AML-193 (cell line): ENCODE measurements at places on chromosomes 1 and 21.

GRCh38 chr1:110749960-110750359, 75.2 kb upstream of the KCNA3 start:
- DNase-seq, result no peak

DNA sequence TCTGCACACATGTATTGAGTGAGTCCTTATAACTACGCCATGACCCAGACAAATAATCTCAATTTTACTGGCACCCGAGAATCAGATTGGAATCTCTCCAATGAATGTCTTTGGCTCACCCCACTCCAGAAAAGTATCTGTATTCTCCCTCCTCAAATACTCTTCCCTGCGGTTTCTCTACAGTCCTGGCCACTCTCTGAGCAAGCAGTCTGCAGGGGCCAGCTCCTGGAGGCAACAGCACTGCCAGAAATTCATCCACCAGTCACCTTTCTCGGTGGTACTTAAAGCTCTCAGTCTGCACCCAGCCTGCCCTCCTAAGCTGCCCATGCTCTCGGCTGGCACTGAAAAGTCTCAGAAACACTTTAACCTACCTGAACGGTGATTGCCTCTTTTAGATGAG, 16.1 kb upstream of the LYST start:
- no peak for DNase-seq

- no peak for DNase-seq
These were observed 1.3 kb downstream of the TMEM35B start for GRCh38 chr1:34983700-34984355.

- no peak for DNase-seq
These were observed 1.7 kb downstream of the SDC3 start for GRCh38 chr1:30906631-30907441.

- DNase-seq, result no peak
These were observed 141.3 kb downstream of the TNR start for GRCh38 chr1:175602026-175602585.

DNA sequence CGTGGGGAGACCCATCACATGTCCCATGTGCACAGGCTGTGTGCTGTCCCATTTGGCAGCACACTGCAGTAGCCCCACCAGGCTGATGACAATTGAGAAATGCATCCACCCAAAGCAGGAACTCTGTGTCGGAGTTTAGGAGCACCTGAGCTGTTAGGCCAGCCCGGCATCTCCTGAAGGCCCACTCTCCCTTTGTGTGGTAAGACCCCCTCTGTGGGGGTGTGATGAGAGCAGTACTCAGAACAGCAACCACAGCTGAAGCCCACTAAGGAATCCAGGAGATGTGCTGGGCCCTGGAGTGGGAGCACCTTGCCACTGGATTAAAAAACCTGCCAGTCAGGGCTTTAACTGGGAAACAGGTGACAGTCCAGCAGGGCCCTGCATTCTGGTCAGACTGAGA, 37.2 kb downstream of the FCRL5 start:
- no peak for DNase-seq

DNA sequence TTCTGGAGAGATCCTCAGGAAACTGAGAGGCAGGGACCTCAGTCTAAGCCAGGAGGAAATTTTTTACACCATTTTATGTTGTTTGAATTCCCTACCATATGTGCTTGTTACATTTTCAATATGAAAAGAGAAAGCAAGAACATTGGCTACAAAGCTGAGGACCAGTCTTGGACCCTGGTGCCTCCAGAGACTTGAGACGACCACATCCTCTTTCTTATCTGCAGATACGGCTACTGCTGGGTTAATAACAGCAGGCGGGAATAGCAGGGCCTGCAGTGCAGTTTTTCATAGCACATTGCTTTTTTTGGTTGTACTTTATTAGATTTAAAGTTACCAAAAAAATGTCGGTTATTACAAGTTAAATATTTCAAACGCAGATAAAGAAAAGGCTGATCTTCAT, 3.9 kb downstream of the KDM4A start:
- DNase-seq, result no peak

- DNase-seq, result no peak
These were observed 5.9 kb upstream of the VPS45 start for GRCh38 chr1:150061632-150062101.

DNA sequence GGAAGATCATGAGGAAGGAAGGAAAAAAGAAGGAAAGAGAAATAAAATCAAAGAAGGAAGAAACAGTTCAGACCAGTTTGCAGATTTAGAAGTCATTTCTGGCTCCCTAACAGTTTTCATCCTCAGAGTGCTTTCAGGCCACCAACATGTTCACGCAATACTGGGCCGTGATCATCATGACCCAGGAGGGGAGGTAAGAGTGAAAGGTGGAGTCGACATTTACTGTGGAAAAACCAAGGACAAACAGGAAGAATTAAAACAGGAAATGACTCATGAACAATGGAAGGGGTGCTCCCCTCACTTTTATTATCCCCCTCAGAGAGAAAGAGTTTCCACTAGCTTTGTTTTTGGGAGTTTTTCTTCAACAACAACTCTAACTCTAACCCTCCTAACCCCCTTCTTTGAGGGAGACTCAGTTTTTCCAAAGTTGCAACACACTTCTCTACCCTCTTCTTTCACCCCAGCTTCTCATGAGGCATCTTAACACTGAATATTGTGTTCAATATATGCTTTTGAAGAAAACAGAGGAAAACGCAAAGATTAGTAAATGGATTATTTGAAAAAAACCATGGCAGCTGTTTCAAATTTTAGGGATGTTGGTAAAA, 60.4 kb downstream of the VANGL2 start:
- DNase-seq, result no peak

DNA sequence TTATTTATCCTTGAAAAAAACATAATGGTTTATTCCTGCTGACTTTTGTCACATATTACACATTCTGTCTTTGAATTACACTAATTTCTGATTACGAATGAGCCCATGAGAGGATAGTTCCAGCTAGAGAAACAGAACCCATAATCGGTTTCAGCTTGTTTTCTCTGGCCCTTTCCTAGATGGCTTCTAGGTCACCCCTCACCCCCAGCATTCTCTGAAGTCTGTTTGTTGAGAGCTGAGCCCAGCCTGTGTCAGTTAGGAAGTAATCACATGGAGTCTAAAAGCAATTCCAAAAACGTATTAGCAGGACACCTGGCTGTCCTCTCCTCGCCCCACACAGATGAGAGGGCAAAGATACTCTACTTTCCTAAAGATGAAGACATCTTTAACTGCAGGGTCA, 48.9 kb downstream of the KIAA1614 start:
- DNase-seq, result no peak

GRCh38 chr1:230458509-230458908, 32.4 kb upstream of the PGBD5 start:
- no peak for DNase-seq

DNA sequence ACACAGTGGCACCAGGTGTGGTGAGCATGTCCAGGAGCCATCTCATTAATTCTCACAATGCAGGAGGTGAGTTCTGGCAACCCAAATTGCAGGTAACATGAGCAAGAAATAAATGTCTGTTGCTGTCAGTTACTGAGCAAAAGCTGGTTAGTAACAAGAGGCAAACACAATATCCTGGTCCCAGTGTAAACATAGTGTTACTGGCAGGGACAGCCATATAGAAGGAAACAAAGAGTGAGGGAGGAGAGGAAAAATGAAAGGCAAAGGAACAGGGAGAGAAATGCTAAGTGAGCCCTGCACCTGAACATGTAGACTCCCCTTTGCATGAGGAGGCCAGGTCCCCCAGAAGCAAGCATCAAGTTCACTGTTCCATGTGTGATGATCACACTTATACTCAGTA, 203.6 kb downstream of the TRABD2B start:
- no peak for DNase-seq

GRCh38 chr1:206581571-206581981, 30.7 kb downstream of the EIF2D start:
- no peak for DNase-seq

DNA sequence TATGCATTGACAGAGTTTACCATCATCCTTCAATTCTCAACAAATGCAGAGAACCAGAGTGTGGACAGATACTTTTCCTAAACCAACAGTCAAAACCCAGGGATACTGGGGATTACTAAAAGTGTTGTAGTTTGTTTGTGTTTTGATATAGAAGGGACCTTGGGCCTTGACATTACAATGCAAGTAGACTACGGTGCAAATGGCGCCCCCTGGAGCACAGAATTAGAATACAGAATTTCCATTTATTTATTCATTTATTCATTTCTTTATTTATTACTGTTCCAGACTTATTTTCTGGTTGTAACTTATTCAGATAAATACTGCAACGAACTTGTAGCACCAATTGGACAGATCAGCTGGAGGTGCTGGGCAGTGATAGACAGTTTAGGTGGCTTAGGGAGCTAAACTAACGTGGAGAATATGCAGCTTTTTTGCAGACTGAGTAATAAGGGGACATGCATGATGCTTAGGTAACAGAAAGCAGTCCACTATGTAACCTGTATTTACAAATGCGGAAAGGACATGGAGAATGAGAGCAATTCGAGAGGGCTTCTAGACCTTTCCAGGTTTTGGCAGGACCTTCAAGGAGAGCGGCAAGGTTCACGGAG, 42.6 kb downstream of the KIRREL1 start:
- DNase-seq, result peak; percentile 22

DNA sequence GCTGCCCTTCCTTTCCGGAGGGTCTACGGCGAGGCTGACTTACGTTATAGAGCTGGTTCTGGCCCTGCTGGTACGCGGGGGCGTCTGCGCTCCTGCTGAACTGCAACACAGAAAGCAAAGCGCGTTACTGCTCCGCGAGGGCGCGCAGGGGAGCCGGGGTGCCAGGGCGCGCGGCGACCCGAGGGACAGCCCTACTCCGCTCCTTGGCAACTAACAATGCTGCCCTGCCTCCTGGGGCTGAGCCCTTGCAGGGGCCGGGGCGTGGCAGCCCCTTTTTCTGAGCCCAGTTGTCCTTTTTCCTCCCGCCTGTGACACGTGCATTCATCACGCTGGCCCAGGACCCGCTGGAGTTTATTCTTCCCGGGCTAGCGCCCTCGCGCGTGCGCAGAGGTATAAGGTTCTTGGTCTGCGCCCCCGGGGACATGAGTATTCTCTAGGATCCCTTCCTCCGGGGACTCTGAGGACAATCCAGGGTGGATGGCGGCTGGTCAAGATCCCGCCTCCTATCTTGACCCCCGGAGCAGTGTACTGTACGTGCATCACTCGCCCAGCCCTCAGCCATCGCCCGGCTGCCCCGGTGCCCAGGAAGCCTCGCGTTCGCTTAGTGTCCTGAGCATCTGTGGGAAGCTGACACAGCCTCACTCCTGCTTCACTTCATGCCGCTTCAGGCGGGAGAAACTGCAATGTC, 78.9 kb downstream of the CD247 start:
- DNase-seq, result no peak

- no peak for DNase-seq
These were observed 2.3 kb upstream of the MAP3K6 start for GRCh38 chr1:27368869-27369582.

- DNase-seq, result no peak
These were observed 106.7 kb upstream of the KLHDC7A start for GRCh38 chr1:18373882-18374493.

DNA sequence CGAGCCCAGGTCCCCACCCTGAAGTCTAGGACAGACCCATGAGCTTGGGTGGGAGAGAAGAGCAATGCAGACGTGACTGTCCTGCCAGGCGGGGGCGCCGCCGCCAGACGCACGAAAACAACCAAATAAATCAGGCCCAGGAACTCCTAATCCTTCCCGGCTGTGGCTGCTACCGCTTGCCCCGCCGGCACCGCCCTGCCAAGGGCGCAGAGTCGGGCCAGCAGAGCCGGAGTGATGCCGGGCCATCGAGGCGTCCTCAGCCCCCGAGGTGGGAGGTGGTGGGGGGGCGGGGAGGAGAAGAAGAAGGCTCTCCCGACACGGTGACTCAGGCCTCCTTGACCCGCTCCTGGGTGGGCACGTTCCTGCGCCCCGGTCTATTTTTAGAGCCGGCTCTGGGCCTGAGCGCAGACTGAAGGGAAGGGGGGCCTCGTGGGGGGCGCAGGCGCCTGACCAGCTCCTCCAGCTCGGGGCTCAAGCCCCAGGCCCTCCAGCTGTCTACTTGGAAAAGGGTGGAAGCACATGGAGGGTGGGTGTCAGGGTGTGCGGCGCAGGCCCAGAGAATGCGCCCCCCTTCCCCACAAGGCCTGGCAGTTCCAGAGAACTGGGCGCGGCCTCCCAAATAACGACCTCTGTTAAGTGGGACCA, 10.7 kb upstream of the COL16A1 start:
- no peak for DNase-seq

- no peak for DNase-seq
These were observed 35.1 kb downstream of the LRRC42 start for GRCh38 chr1:53981220-53981619.

- DNase-seq, result peak; percentile 96
These were observed 116.8 kb downstream of the TOMM20 start for GRCh38 chr1:235011599-235012435.

DNA sequence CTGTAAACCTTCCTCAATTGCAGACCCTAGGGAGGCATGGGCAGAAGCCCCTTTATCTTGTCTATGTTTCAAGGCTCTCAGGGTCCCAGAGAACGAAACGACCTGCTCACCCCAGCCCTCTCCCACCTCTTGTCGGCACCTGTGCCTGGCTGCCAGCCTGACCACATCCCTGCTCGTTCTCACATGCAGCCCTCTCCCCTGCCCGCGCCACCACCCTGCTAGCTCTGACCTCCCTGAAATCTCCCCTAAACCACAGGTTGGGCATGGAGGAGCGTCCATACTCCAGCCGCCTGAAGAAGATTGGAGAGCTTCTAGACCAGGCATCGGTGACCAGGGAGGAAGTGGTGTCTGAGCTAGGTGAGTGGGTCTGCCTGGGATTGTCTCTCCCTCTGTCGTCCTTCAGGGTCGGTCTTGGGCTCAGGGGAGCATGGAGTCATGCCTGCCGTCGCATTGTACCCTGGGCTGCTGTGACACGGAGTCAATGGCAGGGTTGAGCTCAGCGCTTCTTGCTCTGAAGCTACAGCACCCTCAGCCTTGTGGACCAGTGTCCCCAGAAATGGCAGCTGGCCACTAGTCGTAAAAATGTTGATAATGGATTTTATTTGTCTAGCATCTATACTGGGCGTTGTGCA, 3.6 kb downstream of the ADPRS start:
- no peak for DNase-seq

GRCh38 chr1:234608025-234608910, 1.7 kb downstream of the IRF2BP2 start:
- DNase-seq, result peak; percentile 75

- DNase-seq, result peak; percentile 9
These were observed 103.5 kb downstream of the RPE65 start for GRCh38 chr1:68346188-68346808.

DNA sequence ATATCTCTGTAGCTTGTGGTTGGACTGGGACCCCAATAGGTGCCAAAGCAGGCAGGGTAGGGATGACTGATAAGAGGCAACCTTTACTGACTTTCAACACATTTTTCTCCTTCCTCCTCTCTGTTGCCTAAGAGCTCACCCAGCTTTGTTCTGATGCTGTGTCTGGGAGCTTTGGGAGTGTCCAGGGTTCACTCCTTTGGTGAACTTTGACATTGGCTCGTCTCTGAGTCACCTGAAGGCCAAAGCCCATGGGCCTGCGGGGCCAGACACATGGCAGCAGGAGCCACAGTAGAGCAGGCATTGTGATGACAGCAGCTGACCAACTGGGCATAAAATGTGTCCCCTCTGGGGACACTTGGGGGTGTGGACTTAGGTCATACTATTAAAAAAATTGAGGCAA, 99.5 kb upstream of the ZNF644 start:
- no peak for DNase-seq
